Cerebellum (tissue), 4 donors: ENCODE measurements at places on chromosomes 12 and 14.

DNA sequence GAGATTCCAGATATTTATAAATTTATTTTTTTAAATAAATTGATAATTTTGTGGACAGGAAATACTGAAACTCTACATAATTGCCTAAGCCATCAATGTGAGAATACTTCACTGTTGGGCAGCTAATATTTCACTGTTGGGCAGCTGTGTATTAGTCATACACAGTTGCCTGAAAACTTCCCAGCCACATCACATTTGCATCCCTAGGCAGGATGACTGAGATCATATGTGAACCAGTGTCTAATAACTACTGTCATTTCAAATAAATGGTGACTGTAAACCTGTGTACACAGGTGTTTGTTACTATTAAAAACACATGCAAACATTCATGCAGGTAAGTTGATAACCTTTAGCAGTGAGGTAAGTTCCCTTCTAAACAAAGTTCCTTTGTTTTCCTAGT lies 43.9 kb downstream of the TMTC3 start:
- no peak for DNase-seq

GRCh38 chr14:81062816-81063215 lies 107.4 kb downstream of the TSHR start:
- no peak for DNase-seq

GRCh38 chr14:72845683-72846082 lies 48.2 kb downstream of the DPF3 start:
- DNase-seq: no peak

DNA sequence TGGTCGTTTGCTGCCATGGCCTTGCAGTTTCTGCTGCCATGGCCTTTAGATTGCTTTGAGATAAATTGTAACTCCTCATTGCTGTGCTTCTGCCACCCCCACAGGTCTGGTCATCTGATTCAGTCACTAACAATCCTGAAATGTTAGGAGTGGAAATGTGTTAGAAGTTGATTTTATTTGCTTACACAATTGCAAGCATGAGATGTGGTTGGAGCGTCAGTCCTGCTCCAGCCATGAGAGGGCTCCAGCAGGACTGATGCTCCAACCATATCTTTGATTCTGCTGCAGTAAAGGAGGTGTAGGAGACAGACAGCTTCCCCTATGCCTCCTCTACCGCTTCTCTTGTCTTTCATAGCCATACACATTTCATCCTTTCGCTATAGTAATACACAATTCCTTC lies 226.8 kb upstream of the RGS6 start:
- no peak for DNase-seq

- peak; percentile 71 for DNase-seq
These were observed 3.0 kb downstream of the SETD1B start for GRCh38 chr12:121806546-121807423.

- no peak for DNase-seq
These were observed 27.2 kb downstream of the ELK3 start for GRCh38 chr12:96221391-96221790.

DNA sequence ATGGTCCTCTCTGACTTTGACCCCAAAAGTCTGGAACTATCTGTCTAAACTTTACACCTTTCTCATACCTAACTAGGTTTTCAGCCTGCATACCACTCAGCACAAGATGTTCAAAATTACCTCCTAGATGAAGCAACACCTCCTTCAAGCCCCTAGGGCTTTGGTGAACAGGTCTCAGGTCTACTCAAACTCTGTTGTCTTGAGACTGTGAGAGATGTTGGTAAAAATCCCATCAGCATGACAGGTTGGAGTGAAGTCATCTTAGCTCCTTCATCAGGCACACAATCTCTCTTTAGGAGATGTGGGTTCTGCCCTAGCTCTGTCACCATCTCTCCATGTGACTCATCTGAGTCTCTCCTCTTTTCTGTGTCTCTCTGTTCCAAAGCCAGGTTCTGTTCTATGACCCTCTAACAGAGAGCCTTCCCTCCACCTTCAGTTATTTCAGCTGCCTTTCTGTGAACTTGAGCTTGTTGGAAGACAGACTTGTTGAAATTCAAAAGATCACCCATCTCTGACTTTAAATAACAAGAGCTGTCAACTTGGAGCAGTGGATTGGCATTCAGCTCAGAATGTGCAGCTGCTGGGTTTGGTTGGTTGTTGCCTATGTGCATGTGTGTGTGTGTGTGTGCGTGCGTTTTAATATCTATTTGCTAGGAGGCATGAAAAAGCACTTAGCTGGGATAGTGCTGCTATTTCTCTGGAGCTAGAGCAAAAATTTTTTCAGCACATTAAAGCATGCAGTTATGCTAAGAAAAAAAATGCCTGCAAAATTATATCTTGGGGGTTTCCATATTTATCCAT lies 130.7 kb downstream of the CRACR2A start:
- no peak for DNase-seq

DNA sequence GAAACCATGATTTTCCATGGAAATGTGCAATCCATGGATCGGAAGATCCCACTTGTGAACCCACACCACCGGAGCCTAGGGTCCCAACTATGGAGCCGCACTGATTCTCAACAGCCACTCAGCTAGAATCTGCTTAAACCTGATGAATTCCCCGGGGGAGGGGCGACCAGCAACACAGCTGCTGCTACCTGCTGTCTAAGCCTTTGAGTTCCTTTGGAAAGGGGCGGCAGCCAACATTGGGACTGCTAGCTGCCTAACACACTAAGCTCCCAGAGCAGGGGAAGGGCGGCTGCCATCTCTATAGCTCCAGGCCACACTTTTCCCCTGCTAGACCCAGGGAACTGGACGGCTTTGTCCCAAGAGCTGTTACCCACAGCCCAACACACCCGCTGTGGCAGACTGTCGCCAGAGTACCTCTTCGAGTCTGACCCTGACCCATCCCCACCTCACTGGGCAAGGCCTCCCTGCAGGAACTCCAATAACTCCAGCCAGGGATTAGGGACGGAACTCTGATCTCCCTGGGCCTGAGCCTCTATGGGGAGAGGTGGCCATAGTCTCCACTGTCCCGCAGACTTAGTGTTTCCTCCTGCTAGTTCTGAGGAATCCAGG lies 205.8 kb upstream of the SLC16A7 start:
- no peak for DNase-seq

DNA sequence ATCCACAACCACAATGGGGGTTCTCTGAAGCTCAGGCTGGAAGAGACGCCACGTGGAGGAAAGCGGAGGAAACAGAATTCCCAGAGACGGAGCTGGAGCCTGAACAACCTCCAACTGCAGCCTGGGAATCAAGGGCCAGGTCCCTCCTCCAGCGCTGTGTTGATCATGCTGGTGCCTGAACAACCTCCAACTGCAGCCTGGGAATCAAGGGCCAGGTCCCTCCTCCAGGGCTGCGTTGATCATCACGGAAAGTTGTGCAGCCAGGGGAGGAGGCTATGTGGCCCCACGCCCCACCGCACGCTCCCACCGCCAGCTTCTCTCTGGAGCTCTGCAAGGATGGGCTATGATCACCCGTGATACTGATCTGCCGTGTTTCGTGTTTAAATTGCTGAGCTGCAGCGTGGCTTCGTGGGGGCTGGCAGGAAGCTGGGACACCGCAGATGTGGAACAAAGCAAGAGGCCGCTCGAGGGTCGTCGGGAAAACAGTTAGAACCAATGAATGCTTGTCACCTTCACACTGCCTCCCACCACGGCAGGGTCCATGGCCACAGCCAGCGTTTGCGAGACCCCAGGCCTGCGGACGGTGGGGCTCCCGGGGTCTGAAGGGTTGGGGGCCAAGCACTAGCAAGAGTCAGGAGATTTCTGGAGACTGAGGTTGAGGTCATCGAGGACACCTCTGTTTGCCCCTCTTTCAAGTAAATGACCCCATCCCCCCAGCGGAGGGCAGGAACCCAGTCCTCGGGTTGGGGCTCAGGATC lies 51.8 kb upstream of the FBRSL1 start:
- DNase-seq: no peak

GRCh38 chr12:7868391-7868790 lies 4.3 kb downstream of the SLC2A14 start:
- no peak for DNase-seq

DNA sequence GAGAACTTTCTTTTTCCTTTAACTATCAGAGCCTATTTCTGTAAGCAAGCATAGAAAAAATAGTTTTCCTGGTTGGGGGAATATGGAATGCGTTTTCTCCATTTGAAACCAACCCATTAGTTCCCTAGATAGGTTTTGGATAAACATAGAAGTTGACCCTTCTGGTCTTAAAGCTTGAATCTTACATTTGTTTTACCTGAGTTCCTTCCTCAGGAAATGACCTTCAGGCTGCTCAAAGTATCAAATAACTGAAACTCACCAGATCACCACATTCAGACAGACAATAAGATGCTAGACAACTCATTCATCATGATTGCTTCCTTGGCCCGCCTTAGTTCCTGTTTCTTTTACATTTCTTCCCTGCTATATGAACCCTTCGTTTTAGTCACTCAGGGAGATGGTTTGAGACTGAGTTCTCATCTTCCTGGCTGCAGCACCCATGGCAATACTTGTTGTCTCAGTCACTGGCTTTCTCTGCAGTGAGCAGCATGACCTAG lies 52.2 kb downstream of the LRP6 start:
- DNase-seq: no peak

GRCh38 chr12:30692470-30692869 lies 3.2 kb downstream of the IPO8 start:
- DNase-seq: no peak

DNA sequence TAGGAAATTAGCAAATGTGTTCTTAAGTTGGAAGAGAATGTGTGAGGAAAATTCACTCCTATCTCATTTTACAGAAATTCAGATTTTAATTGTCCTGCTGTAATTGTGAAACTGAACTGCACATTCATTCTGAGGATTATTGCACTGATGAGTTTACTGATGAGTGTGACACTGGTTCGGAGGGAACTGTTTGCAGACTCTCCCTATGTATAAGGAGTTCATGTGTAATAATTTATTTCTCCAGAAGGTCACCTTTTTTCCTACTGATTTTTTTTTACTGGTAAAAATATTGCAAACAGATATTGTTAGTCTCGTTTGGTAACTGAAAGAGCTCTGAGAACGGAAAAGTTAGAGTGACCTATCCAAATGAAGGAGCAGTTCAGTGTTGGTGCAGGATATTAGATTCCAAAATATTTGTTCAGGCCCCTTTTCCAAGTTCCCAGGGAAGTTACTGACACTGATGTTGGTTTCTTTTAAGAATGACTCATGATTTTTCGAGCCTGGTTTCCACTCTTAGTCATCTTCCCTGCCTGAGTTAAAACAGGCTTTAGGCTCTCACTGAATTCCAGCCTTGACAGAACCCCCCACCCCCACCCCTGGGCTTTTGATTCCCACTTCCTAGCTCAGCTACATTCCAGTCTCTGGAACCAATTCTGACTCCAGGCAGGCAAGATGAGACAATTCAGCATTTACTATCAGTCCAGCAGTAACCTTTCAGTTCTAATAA lies 18.4 kb downstream of the ANO6 start:
- no peak for DNase-seq

- no peak for DNase-seq
These were observed 1.9 kb upstream of the KLHDC1 start for GRCh38 chr14:49691031-49691430.

- DNase-seq: no peak
These were observed 1.8 kb downstream of the INHBE start for GRCh38 chr12:57456737-57457490.

GRCh38 chr12:57127101-57127725 lies 1.1 kb upstream of the LRP1 start:
- DNase-seq: peak; percentile 43

DNA sequence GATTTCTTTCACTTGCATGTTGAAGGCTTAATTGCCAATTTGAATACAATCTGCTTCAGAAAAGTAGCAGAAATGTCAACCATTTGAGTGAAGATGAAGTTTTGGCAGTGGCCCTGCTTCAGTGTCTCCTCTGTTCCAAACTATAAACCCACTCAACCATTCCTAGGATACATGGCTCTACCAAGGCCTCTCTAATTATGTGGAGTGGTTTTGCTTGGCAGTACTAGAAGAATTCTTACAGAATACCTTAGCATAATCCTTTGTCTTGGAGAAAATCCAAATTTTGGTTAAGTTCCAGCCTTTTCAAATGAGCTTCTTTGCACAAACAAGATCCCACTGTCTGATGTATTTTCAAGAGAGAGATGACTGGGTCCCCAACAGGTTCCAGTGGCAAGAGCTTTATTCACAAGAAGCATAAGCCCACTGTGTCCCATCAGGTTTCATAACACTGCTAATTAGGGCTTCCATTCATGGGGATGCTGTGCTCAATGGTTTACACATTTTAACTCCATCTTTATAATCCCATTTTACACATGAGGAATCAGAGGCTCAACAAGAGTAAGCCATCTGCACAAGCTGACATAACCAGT lies 234.5 kb downstream of the IPO8 start:
- no peak for DNase-seq

GRCh38 chr14:95359994-95360826 lies 40.5 kb upstream of the CLMN start:
- DNase-seq: no peak

GRCh38 chr12:30023186-30023585 lies 239.4 kb upstream of the TMTC1 start:
- DNase-seq: no peak
